ENCODE measurements at places on chromosomes 5 and 9.

- DNase-seq: no peak
Measured at GRCh38 chr9:5632540-5632939, 3.6 kb downstream of the RIC1 start.

GRCh38 chr5:116454417-116454927, 120.2 kb downstream of the SEMA6A start:
- peak; percentile 52 for DNase-seq

DNA sequence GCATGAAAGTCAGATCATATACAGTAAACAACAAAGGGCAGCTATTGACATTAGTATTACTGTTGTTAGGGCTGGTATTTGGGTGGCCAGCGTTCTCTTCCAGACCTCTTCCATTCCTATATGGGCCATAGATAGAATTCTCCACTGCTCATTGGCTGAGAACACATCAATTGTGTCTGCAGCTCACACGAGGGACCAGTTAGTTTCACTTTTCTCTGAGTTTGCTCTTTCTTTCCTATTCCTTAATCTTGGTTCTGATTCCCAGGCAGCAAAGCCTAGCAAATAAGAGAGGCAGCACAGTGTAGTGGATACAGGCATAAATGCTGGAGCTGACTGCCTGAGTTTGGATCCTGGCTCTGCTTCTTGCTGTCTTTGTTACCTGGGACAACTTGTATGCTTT, 476.4 kb downstream of the SPOCK1 start:
- DNase-seq: no peak

DNA sequence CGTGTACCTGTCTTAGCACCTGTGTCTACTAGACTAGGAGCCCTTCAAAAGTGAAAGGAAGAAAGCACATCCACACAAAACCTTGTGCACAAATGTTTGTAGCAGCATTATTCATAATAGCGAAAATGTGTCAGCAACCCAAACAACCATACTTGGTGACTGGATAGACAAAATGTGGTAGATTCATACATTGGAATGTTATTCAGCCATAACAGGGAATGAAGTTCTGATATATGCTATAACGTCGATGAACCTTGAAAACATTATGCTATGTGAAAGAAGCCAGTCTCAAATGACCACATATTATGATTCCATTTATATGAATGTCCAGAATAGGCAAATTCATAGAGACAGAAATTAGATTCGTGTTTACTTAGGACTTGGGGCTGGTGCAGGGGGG, 57.8 kb upstream of the LARP1 start:
- DNase-seq: no peak

- no peak for DNase-seq
Measured at GRCh38 chr9:127926906-127927200, 3.7 kb downstream of the PIP5KL1 start.

DNA sequence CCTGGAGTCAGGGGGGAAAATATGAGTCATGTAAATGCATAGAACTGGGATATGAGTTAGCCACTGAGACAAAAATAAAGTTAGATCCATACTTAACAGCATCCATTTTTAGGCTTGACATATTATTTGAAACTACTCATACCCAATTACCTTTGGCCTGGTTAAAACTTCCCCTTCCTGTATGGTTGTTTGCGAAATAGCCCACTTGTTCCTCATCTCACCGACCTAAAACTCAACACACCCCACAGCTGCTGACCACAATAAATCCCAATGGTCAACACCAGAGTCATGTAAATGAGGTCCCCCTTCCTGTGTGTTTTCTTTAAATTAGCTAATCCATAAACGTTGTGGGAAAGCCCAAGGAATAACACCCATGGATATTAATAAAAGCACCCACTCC, 55.2 kb upstream of the TMEM215 start:
- no peak for DNase-seq

DNA sequence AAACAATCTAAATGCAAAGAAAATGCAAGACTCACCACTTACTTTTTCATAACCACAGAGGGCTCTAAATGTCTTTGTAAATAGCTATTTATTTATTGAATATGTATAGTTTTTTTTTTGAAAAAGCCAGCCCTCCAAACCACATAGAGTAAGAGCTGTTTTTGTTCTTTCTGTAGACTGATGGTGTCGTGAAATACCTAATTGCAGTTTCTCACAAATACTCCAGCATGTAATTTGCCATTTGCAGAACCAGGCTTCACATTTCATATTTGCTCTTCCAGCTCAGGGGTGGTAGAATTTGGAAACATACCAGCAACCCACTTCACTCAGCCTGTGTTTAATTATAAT, 159.8 kb downstream of the TMC1 start:
- DNase-seq: no peak

DNA sequence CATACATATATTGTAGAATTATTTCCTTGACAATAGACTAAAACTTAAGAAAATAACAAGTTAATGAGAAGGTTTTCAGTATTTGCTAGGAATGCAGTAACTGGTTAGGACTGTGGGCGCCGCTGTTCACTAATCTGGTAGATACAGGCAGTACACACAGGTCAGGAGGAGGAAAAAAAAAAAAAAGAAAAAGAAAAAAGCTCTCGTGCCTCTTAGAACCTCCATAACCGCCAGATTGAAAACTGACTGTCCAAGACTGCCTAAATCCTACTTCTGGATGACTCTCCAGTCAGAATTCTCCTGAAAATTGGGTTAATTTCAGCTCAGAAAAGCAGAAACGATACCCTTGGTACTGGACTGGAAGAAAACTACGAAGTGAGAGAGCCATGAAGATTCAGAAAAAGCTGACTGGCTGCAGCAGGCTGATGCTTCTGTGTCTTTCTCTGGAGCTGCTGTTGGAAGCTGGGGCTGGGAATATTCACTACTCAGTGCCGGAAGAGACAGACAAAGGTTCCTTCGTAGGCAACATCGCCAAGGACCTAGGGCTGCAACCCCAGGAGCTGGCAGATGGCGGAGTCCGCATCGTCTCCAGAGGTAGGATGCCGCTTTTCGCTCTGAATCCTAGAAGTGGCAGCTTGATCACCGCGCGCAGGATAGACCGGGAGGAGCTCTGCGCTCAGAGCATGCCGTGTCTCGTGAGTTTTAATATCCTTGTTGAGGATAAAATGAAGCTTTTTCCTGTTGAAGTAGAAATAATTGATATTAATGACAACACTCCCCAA, at the start of gene PCDHGA1:
TSS of gene PCDHGA1 (plus strand) at position 216 of the 782 bp plus-strand sequence.
- DNase-seq: no peak

DNA sequence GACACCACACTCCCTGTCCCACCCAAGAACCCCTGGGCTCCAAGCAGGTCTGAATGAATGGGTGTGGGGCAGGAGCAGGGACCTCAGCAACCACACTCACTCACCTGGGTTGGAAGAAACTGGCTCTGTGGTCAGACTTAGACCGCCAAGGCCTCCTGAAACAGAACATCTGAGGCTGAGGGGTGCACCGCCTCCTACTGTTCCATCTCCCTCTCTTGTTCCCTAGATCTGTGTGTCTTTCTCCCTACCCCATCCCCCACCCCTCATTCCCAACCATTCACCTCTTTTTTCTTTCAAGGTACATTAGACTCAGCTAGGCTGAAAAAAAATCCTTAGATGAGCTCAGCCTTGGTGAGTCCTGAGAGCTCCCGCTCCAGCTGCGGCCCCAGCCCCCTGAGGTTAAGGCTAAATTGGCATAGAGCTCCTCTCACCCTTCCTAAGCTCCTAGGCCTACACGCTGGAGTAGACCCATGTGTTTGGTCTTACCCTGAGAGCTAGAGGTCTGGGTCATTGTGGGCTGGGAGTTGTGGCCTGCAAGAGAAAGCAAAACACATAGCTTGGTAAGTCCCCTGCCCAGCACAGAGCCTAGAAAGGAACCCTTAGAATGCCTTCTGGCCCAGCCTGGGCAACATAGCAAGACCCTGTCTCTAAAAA, 4.8 kb downstream of the ECSCR start:
- no peak for DNase-seq

DNA sequence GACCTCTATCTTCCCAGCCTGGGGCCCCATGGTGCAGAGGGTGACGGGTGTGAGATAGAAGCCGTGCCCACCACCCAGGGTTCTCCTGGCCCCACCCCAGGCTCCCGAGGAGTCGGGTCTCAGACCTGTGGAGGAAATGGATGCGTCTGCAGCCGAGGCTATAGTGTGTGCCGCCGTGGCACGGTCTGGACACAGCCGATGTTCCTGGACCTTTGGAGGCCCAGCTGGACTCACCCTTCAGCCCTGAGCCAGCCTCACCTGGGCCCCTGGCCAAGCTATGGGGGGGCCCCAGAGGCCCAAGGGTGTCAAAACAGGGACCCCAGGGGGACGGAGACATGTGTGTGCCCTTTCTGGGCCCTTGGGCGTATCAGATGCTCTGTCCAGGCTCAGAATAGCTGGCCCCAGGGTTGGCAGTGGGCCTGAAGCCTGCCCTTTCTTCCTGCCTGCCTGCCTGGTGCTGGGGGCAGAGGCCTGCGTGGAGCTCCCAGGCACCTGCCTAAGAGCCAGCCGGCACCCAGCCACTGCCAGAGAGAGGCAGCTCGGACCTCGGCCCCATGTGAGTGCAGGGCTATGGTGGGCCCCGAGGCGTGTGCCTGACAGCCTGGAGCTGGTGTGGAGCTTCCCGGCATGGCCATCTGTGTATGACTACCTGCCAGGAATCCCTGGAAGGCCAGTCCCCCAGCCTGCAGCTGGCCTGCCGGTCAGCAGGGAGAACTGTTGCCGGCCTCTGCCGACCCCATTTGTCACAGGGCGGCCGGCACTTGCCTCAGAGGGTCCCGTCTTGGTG, 41.8 kb downstream of the KCNT1 start:
- no peak for DNase-seq

GRCh38 chr5:158886086-158886485, 213.6 kb downstream of the EBF1 start:
- no peak for DNase-seq

GRCh38 chr9:136814725-136815421, 7.1 kb downstream of the RABL6 start:
- no peak for DNase-seq

GRCh38 chr5:98461485-98461884, 312.0 kb upstream of the RGMB start:
- DNase-seq: no peak

GRCh38 chr9:23750808-23751207, 75.2 kb downstream of the ELAVL2 start:
- DNase-seq: no peak
